ENCODE measurements at places on chromosomes 6 and 20.

- DNase-seq, result no peak
Measured at GRCh38 chr6:12232821-12233220, 57.3 kb upstream of the EDN1 start.

DNA sequence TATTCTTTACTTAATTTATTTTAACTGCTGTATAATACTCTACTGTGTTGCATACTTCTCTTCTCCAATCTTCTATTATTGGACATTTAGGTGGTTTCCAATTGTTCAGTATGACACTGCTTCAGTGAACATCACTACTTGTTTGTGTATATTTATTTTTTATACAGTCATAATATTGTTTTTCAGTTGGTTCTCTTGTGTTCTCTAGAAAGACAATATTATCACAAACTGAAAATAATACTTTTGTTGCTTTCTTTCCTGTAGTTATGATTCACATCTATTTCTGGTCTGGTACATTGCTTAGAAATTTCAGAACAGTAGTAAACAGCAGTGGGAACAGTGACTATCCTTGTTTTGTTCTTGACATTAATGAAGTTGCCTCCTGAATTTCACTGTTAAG is 62.8 kb upstream of the GTSF1L start:
- no peak for DNase-seq

- no peak for DNase-seq
Measured at GRCh38 chr6:161963634-161964234, 689.9 kb upstream of the AGPAT4 start.

DNA sequence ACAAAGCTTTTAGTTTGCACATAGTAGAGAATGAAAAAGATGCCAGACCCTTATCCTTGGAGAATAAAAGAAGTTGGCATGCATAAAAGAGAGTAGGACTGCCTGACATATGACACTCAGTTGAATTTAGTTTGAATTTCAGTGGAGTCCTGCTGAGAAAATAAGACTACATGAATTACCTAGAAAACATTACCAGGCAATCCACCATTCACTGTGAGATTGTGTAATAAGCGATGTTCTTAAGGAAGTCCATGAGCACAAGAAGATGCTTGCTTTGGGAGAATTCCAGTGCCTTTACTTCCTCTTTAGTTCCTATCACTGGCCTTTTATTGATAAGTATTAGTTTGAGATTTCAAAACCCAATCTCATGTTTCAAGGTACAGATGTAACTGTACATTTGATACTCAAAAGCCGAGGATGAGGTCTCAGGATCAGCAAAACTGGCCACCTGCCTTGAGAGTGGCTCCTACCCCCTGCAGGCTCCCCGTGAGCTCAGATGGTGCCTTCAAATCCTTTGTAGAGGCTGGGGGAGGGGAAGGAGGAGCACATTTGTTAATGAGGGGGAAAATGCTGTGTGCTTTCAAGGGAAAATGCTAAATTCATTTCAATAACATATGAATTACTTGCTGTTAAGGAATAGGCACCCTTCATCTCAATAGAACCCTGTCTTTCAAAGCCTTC is 11.2 kb upstream of the UNC93A start:
- no peak for DNase-seq

DNA sequence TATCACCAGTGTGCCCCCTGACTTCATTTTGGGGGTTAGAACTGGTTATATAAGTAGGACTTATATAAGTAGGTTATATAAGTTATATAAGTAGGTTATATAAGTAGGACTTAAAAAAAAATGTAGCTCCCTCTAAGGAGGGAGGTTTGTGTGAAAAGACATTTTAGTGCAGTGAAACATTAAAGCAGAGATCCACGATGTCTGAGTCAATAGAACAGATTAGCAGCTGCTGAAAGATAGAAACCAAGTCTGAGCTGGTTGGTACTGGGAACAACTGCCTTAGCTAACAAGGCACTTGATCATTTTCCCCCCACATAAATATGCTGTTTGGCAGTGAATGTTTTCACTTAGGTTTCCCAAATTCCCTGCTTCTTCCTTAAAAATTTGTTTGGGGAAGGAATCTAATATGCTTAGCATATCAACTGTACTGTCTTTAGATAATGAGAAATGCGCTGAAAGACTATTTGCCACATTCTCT is 2.1 kb upstream of the RPS12 start:
- DNase-seq, result no peak

DNA sequence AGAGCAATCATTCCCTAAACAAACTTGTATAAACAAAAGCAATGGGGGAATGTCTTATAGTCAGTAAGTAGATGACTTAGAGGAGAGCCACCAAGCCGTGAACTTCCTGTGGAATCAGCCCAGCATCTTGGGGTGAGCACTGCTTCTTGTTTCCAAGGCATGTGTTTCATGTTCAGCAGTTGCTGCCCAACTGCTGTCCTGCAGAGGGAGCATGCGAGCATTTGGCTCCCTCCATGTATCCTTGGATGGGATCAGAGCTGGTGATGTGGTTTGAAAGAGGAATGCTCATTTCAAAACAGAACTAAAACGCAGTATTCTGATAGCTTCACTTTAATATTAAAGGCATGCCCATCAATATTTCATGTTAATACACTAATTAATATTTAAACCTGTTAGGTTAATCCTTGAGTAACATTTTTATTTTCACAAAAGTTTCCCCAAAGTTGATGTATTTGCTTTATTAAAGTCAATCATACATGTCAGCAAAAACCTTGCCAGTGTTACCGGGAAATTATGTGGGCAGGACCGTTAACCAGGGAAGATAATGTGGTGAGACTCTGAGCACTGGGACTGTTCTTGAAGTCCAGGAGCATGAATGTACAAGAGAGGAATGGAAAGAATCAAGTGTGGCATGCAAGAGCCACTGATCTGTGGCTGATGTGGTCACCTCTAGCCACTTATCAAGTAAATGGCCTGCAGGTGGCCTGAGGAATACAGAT is 172.1 kb upstream of the GGTLC1 start:
- DNase-seq, result no peak

GRCh38 chr6:85482905-85483700 is 33.2 kb downstream of the NT5E start:
- peak; percentile 45 for DNase-seq
